Thoracic aorta (tissue), 2 donors: ENCODE measurements at places on chromosomes 7 and 10.

- DNase-seq, result no peak
Measured at GRCh38 chr10:116833986-116834985, 15.0 kb upstream of the ENO4 start.

GRCh38 chr7:117375380-117375779 lies 51.9 kb downstream of the ASZ1 start:
- no peak for DNase-seq

DNA sequence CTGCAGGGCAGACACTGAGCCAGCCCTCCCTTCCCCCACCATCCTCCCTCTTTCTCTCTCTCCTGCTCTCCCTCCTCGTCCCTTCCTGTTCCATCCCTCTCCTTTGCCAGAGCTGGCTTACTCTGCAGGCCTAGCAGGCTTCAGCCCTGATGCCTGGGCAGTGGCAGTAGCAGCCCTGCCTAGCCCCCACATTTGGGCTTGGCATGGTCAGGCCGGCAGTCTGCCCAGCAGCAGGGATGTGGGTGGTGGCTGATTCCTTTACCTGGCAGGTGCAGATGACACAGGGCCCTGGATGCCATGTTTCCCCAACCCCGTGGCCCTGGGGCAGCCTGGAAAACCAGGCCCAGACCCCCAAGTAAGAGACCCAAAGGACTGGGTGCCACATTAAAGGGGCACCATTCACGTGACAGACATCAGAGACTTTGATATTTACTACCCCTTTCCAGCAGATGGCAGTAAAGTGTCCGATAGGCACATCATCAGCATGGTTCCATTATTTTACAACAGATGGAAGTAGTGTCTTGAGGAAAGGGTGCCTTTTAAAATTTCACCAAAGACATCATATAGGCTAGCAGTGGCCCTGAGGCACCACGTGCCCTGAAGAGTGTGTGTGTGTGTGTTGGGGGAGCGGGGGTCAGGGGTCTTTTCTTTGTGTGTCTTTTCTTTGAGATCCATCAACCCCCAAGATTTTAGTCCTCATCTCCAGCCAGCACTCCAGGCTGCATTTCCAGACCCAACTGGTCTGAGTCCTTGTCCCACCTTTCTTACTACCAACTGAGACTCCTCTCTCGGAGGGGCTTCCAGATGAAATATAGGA lies 5.9 kb downstream of the KCP start:
- no peak for DNase-seq

DNA sequence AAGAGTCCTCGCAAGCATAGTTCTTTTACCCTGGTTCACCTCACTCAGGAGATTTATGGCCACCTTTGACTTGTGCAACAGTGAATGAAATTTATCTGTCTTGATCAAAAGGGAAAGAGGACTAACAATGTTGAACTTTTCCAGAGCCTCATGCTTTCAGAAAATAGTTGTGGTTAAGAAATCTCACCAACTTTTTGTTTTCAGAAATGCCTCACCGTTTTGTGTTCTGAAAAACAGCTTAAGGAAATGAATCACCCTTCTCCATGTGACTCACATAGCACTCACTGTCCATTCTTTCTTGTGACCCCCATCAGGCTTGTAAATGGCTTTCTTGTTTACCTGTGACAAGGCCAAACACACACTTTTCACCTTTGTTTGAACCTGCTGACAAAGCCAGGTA lies 148.6 kb upstream of the FAM3C start:
- DNase-seq, result no peak

DNA sequence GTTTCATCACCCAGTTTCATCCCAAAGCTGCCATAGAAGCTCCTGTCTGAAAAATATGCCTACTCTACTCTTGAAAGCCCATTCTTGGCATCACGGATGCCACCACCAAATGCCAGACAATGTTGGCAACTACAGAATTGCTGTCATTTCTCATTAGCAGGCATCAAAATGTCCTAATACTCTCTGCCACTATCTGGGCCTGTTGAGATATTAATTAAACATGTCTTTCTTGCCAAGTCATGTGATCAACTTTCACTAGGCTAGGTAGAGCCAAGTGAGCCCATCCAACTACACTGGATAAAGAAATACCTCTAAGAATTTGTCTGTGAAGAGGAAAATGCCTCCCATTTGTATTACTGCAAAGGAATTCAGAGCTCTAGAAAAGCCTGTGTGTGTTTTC lies 1093.3 kb upstream of the C7orf33 start:
- DNase-seq, result no peak

DNA sequence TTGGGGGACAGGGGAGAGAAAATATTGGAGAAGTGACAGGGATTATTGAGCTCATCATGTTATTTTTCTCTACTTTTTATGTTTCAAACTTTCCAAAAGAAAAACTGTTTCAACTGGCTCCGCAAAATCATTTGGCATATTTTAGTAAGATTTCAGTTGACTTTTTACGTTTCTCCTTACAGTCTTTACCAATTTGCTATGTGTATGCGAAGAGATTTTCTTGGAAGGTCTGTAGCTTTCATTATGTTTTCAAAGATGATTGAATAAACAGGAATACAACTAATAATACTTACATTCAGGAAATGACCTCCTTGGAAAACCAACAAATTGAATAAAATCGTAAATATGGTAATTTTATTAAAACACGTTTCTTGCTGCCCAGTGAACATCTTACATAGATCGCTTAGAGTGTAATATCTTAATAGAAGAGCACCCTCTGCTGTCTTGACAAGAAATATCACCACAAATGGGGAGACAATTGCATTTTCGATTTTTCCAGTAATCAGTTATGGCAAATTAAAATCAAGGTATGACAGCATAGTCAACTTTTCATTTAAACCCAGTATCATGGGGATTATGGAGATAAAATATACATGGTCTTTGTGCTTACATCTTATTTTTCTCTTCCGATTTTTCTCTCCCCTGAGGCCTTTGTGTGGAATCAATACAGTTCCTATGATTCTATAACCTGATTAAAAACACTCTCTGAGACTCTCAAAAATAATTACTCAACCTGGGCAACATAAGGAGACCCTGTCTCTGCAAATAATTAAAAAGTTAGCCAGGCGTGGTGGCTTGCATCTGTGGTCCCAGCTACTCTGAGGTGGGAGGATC lies 43.1 kb downstream of the MBL2 start:
- DNase-seq, result no peak

DNA sequence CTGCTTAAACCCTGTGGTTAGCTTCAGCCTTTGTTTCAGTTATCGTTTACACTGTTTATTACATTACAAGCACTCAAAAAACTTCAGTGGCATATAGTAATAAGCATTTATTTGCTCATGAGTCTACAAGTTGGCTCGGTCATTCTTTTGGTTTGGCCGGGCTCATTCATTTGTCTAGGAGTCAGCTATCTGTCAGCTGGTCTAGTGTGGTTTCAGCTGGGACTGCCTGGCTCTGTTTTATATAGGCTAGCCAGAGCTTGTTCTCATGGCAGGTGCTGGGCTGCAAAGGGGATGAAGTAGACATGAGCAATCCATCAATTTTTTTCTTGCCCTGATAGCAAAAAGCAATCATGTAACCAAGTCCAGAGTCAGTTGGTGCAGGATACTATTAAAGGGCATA lies 103.6 kb downstream of the MKLN1 start:
- DNase-seq, result peak; percentile 9

DNA sequence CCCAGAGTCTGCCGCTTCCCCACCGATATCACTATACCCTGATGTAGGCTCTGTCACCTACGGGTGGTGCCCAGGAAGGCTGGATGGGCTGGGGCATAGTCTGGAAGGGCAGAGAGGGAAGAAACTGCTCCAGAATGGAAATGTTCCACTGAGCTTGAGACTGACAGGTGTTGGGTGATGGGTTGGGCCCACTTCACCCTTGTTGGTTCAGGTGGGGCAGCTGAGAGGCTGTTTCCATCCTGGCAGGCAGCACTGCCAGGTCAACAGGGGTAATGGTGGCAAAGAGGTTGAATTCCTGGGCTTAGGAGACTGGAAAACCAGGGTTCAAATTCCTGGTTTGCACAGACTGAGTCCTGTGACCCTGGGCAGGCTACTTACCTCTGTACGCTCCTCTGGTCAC lies 28.5 kb upstream of the FRAT2 start:
- no peak for DNase-seq

DNA sequence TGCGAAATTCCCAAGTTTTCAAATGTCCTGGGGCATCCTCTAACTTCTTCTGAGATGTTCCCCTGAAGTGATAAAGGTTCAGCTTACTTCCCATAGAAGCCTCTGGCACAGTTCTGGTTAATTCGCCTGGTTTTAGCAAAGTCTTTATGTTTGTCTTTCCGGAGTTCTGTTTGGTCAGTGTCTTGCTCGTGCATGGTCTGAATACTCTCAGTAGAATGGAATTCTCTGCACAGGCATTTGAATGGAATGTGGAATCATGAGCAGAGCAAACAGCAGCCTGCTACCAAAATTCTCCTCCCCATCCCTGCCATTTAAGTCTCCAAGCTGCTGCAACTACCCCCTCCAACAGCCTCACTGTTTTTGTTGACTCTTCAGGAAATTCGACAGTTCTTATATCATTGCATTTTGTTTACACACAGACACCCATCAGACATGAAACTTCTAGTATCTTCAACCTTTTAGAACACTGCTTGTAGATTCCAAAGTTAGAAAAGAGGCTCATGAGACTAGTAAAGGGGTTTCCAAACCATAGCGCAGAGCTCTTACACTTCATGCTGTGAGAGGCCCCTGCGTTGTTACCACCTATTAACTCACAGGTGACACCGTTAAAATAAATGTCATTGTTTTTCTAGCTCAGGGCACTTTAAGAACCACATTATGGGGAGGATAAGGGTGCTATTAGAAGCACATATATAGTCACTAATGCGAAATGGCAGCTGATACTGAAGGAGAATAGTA lies 129.7 kb downstream of the PLCE1 start:
- DNase-seq, result no peak

GRCh38 chr10:129055986-129056385 lies 411.1 kb upstream of the MGMT start:
- DNase-seq, result no peak

DNA sequence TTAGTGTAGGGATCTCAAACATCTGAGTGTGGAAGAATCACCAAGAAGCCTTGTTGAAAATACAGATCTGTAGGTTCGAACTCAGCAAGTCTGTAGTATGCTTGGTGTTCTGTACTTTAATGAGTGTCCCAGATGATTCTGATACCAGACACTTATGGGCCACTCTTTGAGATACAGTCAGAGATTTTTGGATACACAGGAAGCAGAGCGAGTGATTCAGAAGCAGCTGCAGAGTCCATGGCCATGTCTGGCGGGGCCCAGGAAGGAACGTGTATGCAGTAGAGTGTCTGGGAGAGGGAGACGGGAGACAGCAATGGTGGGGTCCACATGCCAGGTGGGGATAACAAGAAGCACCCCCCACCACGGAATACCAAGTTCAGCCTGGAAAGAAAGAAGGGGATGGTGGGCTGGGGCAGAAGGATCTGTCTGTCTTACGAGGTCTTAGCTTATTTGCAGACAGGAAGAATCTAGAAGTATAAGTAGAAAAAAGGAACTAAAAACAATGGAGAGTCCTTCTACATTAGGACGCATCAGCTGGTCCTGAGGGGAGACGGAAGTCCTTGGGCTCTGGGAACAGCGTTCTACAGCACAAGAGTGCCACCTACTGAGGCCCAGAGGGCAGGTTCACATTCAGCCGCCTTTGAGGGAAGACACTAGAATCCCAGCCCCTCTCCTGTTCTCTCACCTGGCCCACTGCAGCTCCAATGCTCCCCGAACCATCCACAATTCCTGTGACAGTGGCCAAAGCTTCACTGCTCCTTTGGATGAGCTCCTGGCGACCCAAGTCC lies 55.4 kb downstream of the SLC37A3 start:
- no peak for DNase-seq

- no peak for DNase-seq
Measured at GRCh38 chr7:65317372-65317771, 56.3 kb upstream of the ZNF92 start.
